ENCODE measurements at places on chromosomes 5 and 9. TPM values are rescaled to one million over a fixed set of nuclear protein-coding genes. Genes with fewer than 3 reads are reported as not detected.

Gene BAAT
- not detected for total RNA-seq

Gene ANKRD20A1
- total RNA-seq, result 1.2 TPM

Gene IFNA5
- not detected for total RNA-seq

Gene SMIM33
- total RNA-seq, result 0.23 TPM

Gene PCDHB15
- not detected for total RNA-seq
